ENCODE measurements at places on chromosomes 7 and 10.
A peak's percentile ranks its signal among the peaks of the same experiment; 100 is the strongest.

- DNase-seq, result no peak
Measured at GRCh38 chr7:117872561-117873309, 506 bp downstream of the CTTNBP2 start.

DNA sequence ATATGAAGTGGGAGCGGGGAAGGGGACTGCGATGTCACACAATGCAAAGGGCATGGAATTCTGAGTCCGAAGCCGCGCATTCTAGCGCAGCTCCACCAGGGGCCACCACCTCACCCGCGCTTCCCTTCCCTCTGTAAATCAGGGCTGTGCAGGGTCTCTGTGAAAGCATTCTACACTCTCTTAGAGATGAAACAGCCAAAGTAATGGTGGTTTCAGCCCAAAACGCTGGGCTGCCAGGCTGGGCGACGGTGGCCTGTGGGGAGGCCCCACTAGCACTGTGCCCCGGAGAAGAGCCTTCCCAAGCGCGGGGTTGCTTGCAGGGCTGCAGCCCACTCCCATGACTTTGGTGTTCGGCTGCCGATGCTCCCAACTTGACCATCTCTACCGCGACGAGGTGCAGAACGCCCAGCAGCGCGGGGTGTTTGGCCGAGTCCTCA lies 11.4 kb downstream of the ATG9B start:
- DNase-seq, result no peak

DNA sequence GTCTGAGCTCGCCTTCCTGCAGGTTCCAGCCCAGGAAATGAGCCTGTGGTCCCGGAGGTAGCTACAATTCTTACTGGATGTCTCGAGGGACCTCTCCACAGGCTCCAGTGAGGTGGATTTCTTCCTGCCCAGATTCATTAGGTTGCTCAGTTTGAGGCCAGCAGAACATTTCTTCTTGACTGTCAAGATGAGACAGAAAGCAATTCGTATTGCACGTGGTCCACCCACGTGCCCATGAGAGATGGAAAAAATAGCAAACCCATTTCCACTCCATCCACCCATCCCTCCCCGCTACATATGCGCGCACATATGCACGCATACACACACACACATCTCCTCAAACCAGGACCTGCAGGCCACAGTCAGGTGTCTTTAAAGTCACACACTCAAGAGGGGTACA lies 68.7 kb downstream of the VWA2 start:
- no peak for DNase-seq

GRCh38 chr7:112205343-112206237 lies 609 bp downstream of the DOCK4 start:
- DNase-seq, result peak; percentile 9

DNA sequence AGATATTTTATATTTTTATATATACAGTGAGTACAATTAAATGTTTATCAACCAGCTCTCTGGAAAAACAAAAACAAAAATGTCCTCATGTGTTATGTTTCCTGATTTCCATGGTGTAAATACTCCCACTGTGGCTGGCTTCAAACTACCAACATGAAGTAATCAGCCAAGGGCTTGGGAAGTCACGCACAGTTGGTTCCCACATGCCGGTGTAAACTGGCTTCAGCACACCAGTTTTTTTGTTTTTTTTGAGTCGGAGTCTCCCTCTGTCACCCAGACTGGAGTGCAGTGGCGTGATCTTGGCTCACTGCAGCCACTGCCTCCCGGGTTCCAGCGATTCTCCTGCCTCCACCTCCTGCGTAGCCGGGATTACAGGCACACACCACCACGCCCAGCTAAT lies 11.8 kb downstream of the OSBPL3 start:
- DNase-seq, result no peak

DNA sequence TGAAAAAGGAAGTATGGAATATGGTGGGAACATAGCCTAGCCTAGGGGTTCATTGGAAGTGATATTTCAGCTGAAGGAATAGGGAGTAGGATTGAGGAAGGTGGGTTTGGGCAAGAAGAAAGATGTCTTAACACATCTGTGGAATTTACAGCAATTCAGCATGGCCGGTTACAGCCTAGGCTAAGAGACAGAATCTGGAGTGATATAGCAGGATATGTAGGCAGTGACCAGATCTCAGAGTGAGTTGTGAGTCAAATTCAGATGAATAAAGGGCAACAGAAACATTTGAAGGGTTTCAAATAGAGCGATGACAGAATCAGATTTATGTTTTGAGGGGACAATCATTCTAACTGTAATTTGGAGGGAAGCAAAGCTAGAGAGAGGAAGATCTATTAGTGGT lies 199.0 kb upstream of the PRPS1L1 start:
- no peak for DNase-seq

GRCh38 chr7:129498021-129498420 lies 4.3 kb upstream of the SMKR1 start:
- DNase-seq, result no peak

DNA sequence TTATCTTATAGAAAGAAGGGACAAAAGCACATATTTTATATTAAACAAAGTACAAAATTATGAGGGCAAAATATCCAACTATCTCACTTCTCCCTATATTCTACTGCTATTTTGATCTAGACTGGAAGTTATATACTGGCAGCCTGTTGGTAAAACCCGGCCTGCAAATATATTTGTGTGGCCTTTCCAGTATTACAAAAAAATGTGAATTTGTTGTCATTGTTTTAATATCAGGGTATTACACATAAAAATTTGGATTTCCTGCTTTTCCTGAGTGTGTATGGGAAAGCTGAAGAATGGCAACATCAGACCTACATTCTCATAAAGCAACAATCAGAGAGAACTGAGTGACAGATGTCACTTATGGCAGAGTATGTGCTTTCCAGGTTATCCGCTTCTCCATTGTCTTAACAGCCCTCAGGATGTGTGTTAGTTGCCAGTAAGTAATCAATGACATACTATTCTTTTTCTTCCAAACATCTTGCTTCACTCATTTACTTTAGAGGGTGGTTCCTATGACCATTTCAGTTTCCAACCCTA lies 7.3 kb downstream of the SYPL1 start:
- no peak for DNase-seq

- DNase-seq, result no peak
Measured at GRCh38 chr10:11539191-11539868, 72.1 kb downstream of the USP6NL start.

Data from MV-4-11 (cell line).